Glomerular endothelial cell (primary cell): ENCODE measurements at places on chromosomes 7 and 10.

GRCh38 chr10:73086816-73087215 is 9.8 kb downstream of the P4HA1 start:
- DNase-seq = no peak

- DNase-seq = no peak
Measured at GRCh38 chr10:110872984-110873923, 1.5 kb downstream of the PDCD4 start.

DNA sequence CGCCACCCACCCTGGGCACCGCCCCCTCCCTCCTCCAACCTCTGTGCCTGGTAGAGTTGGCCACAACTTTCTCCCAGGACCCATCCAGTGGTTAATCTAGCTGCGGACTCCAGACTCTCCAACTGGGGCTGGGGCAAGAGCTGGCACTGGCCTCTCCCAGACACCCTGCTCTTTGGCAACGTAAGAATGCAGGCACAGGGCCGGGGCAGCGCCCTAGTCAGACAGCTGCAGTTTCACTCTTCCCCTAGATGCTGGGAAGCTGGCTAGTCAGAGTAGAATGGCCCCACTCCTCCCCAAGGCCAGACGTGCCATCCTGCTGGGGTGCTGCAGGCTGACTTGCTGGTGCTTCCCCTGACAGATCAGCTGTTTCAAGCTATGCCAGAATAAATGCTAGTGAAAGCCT is 22.1 kb downstream of the HSPA12A start:
- DNase-seq = no peak

- no peak for DNase-seq
Measured at GRCh38 chr7:112204499-112205342, 1.5 kb downstream of the DOCK4 start.

- no peak for DNase-seq
Measured at GRCh38 chr7:20786779-20787659, at the start of gene SP8. SP8 (minus strand) TSS chr7:20786886; CDS start chr7:20786798, 88 bp downstream.

- no peak for DNase-seq
Measured at GRCh38 chr7:117951285-117951684, 78.0 kb upstream of the CTTNBP2 start.

DNA sequence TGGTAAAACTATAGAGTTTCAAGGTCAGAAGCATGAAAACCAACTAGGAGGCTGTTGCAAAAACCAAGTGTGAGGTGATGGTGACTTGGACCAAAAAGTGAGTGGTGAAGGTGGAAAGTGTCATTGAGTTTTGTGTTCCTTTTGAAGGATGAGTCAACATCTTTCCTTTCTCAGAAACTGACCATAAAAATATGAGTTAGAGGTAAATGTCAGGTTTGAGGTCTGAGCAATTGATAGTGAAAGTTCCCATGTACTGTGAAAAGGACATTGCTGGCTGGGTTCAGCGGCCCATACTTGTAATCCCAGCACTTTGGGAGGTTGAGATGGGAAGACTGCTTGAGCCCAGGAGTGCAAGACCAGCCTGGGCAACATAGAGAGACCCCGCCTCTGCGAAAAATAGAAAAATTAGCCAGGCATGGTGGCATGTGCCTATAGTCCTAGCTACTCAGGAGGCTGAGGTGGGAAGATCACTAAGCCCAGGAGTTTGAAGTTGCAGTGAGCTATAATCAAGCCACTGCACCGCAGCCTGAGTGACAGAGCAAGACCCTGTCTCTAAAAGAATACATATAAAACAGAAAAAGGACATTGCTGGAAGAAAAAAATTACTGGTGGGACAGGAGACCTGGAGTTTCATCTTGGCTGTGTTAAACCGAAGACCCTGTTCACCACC is 89.3 kb upstream of the ARID5B start:
- DNase-seq = no peak

DNA sequence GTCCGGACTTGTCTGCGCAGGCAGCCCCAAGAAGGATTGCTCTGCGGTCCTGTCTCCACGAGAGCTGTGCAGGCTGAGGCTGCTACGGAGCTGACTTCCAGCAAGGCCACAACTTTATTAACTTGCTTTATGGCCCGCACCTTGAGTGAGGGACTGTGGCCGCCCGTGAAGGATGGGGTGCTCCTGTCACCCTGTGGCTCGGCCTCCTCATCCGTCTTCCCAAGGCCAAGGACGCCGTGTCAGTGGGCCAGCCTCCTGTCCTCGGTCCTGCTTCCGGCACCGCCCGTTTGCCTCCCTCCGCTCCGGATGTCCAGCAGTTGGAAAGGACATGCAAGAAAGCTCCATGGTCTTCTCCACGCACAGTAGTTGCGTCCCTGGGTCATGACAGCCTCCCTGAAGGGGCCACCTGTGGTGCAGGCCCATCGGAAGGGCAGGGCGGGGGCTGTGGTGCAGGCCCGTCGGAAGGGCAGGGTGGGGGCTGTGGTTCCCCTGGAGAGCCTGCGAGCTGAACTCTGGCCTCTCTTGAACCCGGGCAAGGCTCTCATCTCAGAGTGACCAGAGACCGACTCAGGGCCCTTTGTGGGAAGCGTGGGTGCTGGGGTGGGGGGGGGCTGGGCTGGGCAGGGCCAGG is 87.1 kb downstream of the NKX6-2 start:
- DNase-seq = no peak

- DNase-seq = peak; percentile 68
Measured at GRCh38 chr7:114889646-114890285, 32.1 kb upstream of the MDFIC start.

DNA sequence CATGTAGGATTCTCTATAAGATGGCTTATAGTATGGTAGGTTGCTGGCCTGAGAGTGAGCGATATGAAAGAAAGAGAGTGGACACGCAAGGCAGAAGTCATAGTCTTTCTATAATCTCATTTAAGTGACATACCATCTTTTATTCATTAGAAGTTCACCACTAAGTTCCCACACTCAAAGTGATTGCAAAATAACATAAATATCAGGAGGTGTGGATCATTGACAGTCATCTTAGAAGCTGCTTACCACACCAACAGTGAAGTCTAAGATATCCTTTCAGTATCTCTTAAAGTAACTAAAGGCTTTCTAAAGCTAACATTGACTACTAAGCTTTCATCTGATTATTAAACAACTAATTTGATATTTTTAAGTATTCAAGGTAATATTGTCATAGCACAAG is 36.9 kb upstream of the GNAI1 start:
- no peak for DNase-seq

GRCh38 chr7:130400120-130400572 is 19.9 kb downstream of the CPA1 start:
- no peak for DNase-seq

GRCh38 chr10:116125180-116125579 is 147.8 kb downstream of the GFRA1 start:
- DNase-seq = no peak

- no peak for DNase-seq
Measured at GRCh38 chr10:60399328-60399727, 9.7 kb upstream of the ANK3 start.

DNA sequence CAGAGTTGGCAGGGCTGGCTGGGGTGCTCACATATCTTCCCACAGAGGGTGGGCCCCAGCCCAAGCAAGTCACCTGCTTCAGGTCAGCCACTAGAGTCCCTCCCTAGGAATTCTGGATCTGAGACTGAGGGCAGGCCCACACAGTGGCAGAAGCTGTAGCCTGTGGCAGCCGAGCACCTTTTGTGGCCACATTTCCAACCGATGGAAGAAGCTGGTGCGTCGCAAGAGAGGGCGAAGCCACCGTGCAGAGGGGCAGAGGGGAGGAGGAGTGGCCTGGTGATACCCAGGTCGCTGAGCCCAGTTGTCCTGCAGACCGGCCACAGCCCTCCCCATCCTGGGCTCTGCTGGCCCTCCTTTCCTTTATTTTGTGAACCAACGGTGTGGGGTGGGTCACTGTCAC is 5.3 kb downstream of the POLM start:
- DNase-seq = no peak

DNA sequence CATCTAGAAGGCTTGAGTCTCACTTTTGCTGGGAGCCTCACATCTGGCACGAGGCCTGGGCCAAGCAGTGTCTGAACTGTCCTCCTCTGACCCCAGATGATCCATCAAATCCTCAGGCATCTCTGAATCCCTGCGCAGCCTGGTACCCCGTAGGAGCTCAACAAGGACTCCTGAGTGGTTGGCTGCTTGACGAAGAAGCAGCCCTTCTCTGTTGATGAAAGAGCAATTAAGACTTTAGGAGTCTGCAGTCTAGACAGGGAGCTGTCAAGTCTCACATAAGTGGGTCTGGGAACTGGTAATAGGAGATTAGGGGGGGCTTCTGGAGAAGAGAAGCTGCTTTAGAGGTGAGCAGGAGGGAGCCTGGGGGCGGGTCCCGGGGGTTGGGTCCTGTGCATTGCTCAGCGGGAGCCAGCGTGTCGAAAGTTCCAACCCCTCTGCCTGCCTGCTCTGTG is 326.0 kb downstream of the RPS24 start:
- DNase-seq = no peak

- DNase-seq = no peak
Measured at GRCh38 chr7:1229202-1229947, 3.3 kb upstream of the UNCX start.

- no peak for DNase-seq
Measured at GRCh38 chr7:127187740-127188139, 65.0 kb downstream of the GRM8 start.

DNA sequence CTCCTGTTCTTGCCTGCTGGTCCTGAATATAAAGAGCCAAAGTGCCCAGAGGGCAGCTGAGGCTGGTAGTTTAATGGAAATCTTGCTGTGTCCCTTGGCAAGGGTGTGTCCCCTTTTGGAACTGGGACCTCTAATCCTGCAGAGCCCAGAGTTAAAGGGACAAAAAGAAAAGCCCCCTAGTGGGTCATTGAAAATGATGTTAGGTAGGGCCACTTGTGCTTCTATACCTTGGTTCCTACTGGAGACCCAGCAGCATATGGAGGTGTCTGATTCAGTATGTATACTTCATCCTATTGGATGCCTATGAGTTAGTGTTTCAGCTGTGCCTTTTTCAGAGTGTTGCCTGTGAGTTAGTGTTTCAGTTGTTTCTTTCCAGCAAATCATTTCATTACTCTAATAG is 30.5 kb downstream of the TFAM start:
- no peak for DNase-seq

- no peak for DNase-seq
Measured at GRCh38 chr10:71431239-71432100, 34.8 kb downstream of the CDH23 start.

GRCh38 chr10:44033008-44033407 is 351.9 kb downstream of the CXCL12 start:
- DNase-seq = no peak

GRCh38 chr10:110912374-110912773 is 6.6 kb downstream of the BBIP1 start:
- DNase-seq = no peak

GRCh38 chr7:94064541-94065191 is 60.5 kb upstream of the BET1 start:
- peak; percentile 50 for DNase-seq

DNA sequence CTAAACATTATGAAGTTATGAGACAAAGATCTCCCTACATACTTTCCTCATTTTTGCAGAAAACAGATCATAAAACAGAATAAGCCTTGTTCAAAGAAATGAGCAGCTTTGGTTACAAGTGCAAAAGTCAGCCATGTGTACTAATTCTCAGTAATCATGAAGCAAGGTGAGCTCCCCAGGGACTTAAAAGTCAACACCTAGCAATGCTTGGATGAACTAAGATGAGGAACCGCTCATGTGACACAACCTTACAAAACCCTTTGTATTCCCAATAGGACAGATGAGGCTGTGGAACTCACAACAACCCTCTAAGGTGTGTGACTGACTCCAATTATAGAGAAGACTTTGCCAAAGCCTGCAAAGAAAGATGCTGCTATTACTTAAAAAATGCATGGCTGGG is 154.5 kb downstream of the SLC25A13 start:
- DNase-seq = no peak

DNA sequence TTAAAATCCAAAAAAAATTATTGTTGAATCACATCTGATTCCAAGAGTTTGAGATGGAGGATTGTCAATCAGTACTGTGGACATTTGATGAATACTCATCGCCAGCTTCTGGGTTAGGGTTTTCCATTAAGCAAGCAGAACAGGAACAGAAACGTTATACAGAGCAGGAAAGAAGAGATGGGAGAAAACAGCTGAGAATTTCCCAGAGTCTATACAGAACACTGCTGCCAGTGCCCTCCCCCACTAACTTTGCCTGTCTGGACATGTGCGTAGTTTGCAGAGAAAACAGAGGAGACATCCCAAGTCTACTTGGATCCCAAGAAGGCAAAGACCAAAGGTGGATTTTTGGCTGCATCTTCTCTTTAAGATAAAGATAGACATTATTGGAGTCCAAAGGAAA is 19.0 kb downstream of the C10orf90 start:
- DNase-seq = no peak

DNA sequence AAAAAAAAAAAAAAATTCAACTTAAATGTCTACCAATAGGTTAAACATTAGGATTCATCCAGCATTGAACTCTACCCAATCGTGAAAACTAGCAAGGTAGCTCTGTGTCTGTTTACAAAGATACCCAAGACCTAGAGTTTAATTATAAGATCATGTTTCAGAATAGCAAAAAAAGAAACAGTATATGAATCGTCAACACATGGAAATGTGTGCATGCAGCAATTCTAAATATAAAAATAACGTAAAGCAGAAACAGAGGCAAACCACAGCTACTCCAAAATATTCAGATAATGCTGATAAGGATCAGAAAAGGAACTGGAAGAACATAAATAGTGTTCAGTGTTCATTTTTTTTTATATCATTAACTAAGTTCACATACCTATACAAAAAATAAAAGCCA is 68.7 kb downstream of the AFAP1L2 start:
- no peak for DNase-seq

DNA sequence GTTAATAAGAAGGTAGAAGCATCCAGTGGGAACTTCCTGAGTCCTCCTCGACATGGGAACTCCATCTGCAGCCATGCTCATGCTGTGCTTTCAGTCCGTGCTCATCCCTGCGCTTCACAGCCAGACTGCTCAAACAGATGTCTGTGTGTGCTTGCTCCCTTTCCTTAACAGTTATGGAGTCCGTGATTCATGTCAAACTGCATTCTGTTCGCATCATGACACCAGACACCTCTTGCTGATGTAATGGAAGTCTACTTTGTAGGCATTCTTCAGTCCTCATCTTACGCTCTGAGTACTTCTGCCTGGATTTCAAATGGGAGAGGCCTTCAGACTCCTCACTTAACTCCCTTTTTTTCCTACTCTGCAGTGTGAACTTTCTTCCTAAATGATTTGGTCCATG is 304.9 kb downstream of the SUGCT start:
- no peak for DNase-seq

DNA sequence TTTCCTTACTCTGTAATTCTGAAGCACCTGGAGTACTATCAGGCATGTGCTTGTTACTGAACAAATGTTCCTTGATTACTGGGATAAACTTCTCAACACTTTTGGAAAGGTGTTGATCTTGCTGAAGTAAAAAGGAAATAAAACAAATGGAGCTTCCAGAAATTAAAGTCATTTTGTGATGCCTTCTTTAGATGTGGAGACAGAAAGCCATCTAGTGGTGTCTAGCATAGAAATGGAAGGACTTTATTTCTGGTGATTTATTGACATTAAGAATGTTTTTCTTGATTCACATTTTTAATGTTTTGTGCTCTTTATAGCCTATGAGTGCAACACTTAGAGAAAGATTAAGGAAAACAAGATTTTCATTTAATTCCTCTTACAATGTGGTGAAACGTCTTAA is 1.4 kb downstream of the SFR1 start:
- DNase-seq = no peak

- DNase-seq = no peak
Measured at GRCh38 chr7:70356787-70357328, 758.6 kb downstream of the AUTS2 start.
